SK-MEL-5 (cell line): ENCODE measurements at places on chromosomes 5 and 9. TPM values are rescaled to one million over a fixed set of nuclear protein-coding genes. Genes with fewer than 3 reads are reported as not detected.

Gene PCDHGC5
- total RNA-seq: 0.05 and 0.19 TPM in 2 replicates

Gene PCBD2
- 5.6 and 6.7 TPM in 2 replicates for total RNA-seq

Gene TSSK1B
- not detected in 2 replicates for total RNA-seq

Gene PCDH12
- not detected in 2 replicates for total RNA-seq

Gene SPARC
- total RNA-seq: 1,245 and 1,275 TPM in 2 replicates

Gene CD74
- total RNA-seq: 46.8 and 48.5 TPM in 2 replicates
